ENCODE measurements at places on chromosomes 12 and 14. TPM values are rescaled to one million over a fixed set of nuclear protein-coding genes. Genes with fewer than 3 reads are reported as not detected.

SERPINA10 gene
- total RNA-seq = not detected

NUAK1 gene
- total RNA-seq = 7.1 TPM

CCDC184 gene
- 2.1 TPM for total RNA-seq

NACA gene
- 1,056 TPM for total RNA-seq

TAS2R20 gene
- total RNA-seq = 5.7 TPM

ANKS1B gene
- total RNA-seq = 57.3 TPM

FGF23 gene
- total RNA-seq = not detected

TAS2R9 gene
- not detected for total RNA-seq

MGP gene
- total RNA-seq = 1,009 TPM

- no peak for DNase-seq
Measured at GRCh38 chr14:106556665-106557289, 1030.4 kb downstream of the TMEM121 start.

DNA sequence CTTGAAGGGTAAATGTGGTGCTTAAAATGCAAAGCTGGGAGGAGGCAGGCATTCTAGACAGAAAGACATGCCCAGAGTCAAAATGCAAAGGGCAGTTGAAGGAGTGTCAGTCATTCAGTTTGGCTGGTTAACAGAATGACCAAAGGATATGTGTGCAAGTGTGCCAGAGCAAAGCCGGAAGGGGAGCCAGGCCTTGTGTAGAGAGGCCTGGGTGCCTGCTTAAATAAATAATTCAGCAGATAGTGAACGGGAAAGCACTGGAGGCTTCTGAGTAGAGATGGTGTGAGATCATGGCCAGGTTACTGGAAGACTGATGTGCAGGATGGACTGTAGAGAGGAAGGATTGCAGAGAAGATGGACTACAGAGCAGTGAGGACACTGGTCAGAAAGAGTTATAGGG, 244.9 kb downstream of the PRKD1 start:
- DNase-seq = no peak

DNA sequence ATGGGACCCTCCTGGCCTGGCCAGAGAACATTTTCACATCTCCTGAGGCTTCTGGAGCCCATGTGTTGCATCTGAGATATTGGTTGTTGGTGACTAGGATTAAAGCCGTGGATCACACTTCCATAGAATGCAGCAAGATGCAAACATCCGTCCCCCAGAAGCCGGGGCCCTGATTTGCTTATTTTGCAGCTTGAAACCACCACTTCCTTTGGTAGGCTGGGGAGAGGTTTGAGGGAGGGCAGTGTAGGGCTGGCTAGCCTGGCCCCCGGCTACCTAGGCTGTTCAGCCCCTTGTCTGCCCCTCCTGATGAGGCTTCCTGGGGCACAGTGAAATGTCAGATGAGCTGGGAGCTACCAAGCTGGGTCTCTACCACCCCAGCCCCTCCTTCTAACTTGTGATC, 209.7 kb upstream of the PWP1 start:
- DNase-seq = no peak

GRCh38 chr14:105845725-105846309, 319.4 kb downstream of the TMEM121 start:
- no peak for DNase-seq

- DNase-seq = no peak
Measured at GRCh38 chr12:95126736-95127135, 53.3 kb upstream of the NR2C1 start.

DNA sequence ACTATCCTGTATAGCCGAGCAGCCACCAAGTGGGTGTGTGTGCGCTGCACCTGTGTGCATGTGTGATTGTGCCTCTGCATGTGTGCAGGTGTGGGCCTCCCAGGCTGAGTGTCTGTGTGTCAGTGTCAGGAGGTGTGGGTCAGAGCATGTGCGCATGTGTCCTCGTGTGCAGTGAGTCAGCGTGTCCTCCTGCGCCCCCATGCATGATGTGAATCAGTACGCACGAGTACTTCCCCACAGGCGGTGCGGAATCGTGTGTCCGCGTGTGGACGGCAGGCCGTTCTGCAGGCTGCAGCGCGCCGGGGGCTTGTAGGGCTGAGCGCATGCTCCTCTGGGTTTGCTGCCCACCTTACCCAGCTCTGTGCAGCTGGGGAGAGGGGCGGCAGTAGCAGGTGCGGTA, 34.2 kb downstream of the DTX1 start:
- DNase-seq = no peak

DNA sequence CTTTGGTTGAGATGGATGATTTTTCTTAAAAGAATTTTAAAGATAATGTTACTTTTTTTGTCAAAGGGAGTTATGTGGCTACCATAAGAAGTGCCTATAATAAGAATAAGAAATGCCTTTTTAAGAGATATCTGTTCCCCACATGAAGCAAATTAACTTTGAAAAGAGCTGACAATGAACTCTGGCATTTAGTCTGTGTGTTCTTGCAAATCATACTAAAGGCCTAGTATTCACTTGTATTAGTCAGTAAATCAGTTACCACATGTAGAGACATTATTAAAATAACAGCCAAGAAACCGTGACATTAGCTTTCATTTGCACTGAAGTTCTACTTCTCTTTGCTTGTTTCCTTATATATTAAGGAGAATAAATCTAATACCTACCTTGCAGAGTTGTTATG, 296.3 kb downstream of the CCDC91 start:
- no peak for DNase-seq

GRCh38 chr14:58901826-58902225, 264.1 kb downstream of the DACT1 start:
- no peak for DNase-seq

DNA sequence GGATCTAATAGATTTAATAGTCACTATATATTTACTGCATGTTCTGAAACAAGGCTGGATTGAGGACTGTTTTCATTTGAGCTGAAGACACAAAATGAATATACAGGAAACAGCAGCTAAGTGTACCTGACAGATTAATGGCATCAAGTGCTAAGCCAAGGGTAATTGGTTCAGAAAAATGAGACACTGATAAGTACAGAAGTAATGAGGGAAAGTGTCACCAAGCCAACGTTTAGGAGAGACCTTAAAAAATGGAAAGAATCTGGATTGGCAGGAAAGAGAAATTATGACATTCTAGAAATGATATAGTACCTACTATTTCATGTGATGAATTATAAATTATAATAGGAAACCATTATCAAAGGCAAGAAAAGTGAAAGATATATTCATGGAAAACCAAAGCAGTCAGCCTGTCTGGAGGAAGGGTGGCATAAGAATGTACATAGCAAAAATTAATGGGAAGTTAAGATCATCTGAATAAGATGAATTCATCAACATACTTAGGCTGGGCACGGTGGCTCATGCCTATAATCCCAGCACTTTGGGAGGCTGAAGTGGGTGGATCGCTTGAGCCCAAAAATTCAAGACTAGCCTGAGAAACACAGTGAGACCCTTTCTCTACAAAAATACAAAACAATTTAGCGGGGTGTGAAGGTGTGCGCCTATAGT, 21.0 kb upstream of the DUSP16 start:
- no peak for DNase-seq

- no peak for DNase-seq
Measured at GRCh38 chr14:34792598-34792997, 78.2 kb upstream of the CFL2 start.

DNA sequence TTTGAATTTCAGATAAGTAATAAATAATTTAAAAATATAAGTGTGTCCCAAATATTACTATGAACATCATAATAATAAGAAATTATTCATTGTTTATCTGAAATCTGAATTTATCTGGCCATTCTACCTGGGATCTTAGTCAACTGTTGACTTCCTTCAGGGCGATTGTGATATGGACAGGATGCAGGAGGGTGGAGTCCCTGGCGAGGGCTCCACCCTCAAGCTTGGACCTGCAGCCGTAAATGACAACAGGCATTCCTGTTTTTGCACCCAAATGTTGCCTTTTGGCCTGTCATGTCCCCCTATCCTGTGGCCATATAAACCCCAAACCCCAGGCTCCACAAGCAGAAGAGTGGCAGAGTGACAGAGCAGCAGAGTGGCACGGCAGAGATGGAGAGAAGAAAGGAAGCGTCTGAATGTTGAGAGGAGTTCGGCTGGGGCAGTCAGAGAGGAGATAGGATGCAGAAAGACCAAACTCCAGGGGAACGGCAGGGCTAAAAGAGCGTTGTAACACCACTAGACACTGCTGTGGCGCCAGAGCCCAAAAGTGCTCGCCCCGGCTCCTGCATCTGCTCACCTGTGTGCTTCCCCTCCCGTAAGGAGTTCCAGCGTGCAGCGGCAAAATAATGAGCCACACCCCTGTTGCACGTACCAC, 39.4 kb upstream of the FUT8 start:
- DNase-seq = no peak

- DNase-seq = peak; percentile 19
Measured at GRCh38 chr14:100434911-100435438, 111.8 kb downstream of the SLC25A47 start.

GRCh38 chr12:45309836-45310626, 94.1 kb downstream of the ANO6 start:
- DNase-seq = no peak

GRCh38 chr14:64605926-64606685, 56.3 kb downstream of the PPP1R36 start:
- DNase-seq = no peak
